ENCODE measurements at places on chromosomes 4 and X.

DNA sequence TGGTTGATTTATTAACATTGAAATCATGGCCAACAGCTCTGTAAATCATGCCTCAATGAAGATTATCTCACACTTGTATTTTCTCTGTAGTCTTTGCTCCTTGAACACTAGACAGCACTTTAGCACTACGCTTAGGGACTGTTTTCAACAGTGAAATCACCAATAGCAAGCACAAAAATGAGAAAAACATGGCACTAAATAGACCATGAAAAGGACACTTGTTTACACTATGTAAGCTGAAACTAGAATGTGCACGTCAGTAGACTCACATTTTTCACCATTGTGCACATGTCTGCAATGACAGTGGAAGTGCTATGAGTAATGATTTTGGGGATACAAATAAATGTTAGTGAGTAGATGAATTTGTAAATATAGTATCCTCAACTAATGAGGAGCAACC is 3.1 kb downstream of the BMP2K start:
- DNase-seq, result no peak

DNA sequence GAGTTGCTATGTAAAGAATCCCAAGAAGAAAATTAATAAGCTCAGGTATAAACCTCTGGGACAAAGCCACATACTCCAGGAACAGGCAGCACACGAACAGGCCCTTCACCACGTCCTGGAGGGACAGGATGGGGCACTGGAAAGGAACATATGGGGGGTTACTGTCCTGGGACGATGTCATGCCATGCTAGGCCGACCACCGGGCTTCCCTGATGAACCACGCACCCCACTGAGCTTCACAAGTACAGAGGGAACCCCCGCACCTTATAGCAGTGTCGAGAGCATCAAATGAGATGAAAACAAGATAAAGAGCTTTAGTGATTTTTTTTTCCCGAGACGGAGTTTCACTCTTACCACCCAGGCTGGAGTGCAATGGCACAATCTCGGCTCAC is 19.1 kb downstream of the NOP14 start:
- DNase-seq, result no peak

GRCh38 chr4:133324491-133324890 is 175.4 kb downstream of the PCDH10 start:
- DNase-seq, result no peak

- DNase-seq, result no peak
These were observed 57.1 kb downstream of the ENPEP start for GRCh38 chr4:110532901-110533589.

GRCh38 chrX:48648336-48648751 is 35.3 kb upstream of the WAS start:
- no peak for DNase-seq

DNA sequence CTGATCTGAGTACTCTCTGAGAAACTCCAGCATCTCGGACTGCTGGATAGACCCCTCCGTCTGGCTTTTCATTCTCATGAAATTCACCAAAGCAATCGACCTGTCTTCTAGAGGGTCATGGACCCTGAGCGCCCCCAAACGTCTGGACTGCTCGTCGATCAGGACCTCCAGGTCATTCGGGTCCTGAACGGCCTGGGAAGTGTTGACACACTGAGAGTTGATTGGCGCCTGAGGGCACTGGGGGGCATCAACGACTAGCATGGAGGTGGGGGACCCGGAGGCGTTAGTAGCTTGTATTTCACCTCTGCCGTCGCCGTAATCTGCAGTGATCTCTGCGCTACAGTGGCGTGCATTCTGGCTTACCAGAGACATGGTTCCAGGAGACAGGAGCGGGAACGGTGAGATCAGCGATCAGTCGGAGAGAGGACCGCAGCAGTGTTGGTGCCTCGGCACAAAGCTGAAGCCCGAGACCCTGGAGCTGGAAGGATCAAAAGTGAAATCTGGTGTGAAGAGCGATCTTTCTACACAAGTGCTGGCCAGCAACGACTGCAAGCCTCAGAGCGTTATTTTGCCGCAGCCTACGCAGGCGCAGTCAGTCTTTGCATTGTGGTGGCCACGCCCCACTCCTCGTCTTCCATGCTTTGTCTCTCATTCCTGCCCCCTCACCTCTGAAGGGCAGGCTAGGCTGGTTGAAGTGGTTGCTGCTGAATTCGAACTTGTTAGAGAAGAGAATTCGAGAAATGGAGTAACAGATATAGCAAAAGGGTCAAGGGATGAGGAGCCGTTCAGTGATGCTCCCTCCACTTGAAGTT is at the start of gene MAGEE2:
Gene MAGEE2 (minus strand): TSS at position 575 of the 812 bp plus-strand sequence. CDS start 203 bp downstream, at position 372.
- DNase-seq, result no peak

DNA sequence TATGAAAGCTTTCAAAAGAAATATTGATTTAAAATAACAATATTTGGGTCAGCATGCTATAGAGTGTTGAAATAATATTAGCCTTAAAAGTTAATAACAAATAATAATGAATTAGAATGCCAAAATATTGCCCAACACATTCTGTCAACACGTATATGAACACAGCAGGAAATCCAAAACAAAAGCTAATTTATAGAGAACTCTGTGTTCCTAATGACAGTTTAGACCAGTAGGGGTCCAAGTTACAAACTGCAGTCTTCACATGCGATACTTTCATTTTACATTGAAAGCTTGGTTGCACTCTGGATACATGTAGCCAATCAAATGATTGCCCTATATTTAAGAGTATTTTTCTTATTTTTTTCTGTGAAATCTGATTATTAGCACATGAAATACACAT is 274.4 kb downstream of the DCTD start:
- no peak for DNase-seq

GRCh38 chr4:74267998-74268606 is 40.2 kb upstream of the EPGN start:
- no peak for DNase-seq

GRCh38 chr4:147955827-147956558 is 224.1 kb downstream of the ARHGAP10 start:
- DNase-seq, result no peak

GRCh38 chr4:78545275-78546246 is 6.0 kb upstream of the ANXA3 start:
- no peak for DNase-seq

DNA sequence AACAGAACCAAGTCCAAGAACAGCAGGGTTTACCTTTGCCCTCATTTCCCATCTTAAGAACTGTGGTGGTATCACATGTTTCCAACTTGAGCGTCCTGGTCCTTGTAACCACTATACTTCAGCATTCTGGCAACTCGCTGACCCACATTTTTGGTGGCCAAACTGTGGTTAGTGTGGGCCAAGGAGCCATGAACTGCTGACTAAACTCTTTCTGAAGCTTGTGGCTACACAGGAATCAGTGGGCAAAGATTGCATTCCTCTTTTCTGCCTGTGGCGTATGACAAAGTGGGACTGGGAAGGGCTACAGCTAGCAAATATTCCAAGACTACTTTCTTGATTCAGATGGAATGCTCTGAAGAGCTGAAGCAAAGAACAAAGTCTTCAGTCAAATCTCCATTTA is 106.3 kb upstream of the MID1 start:
- DNase-seq, result no peak

DNA sequence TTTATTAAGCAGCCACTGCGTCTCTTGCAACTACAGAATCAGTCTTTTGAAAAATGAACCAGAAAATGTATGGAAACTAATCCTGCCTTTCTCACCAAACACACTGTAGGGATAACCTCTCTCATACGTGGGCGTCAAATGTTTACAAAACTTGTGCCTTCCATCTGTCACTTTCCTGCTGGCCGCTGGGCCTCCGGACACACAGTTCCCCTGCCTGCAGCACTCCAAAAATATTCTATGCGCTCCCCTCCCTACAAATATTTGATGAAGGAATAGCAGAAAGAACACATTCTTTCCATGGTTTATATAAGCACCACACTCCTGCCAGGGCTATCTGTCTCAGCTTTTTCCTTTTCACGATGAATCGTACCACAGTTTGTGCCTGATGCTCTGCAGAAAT is 14.9 kb upstream of the CYTL1 start:
- DNase-seq, result no peak

GRCh38 chrX:153764786-153765137 is 713 bp downstream of the PLXNB3 start:
- no peak for DNase-seq

- no peak for DNase-seq
These were observed 181.7 kb downstream of the GBA3 start for GRCh38 chr4:22874334-22874912.

- no peak for DNase-seq
These were observed 372.6 kb upstream of the TECRL start for GRCh38 chr4:64781737-64782326.

- no peak for DNase-seq
These were observed 86.9 kb upstream of the PHOX2B start for GRCh38 chr4:41835321-41835995.

DNA sequence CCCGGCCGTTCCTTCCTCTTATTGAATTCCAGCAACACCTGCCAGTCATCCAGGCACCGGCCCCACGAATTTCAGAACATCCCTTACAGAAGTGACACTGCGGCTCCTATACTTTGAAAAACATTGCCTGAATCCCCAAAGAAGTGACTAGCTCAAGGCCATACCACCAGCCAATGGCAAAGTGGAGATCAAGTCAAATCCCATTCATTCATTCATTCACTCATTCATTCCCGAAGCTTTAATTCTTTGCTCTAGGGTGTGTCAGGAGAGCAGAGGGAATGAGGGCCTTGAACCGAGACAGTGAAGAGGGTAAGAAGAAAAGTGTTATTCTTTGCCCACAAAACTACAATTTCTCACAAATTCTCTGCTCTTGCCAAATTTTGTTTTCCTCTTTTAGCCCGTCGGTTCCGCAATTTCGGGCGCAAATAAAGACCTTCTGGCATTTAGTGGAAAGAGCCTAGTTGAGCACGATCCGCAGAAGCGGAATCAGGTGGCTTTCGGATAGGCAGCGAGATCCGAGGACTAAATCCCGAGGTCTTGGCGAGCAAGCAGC is 824 bp upstream of the HMGB3 start:
- DNase-seq, result no peak

DNA sequence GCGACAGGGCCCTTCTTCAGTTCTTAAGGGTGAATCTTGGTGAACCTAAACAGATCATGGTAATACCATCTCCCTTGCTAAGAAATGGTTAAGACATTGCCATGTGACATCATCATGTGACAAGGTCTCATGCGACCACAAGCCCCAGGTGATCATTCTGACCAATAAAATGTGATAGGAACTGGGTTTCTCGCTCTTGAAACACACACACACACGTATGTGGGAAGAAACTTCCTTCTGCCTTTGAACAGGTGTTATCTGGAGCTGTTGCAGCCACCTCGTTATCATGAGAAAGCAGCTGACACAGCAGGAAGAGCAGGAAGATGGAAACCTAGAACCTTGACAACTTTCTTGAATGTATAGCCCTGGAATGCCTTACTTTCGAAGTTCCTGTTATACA is 10.2 kb downstream of the SOD3 start:
- DNase-seq, result no peak

DNA sequence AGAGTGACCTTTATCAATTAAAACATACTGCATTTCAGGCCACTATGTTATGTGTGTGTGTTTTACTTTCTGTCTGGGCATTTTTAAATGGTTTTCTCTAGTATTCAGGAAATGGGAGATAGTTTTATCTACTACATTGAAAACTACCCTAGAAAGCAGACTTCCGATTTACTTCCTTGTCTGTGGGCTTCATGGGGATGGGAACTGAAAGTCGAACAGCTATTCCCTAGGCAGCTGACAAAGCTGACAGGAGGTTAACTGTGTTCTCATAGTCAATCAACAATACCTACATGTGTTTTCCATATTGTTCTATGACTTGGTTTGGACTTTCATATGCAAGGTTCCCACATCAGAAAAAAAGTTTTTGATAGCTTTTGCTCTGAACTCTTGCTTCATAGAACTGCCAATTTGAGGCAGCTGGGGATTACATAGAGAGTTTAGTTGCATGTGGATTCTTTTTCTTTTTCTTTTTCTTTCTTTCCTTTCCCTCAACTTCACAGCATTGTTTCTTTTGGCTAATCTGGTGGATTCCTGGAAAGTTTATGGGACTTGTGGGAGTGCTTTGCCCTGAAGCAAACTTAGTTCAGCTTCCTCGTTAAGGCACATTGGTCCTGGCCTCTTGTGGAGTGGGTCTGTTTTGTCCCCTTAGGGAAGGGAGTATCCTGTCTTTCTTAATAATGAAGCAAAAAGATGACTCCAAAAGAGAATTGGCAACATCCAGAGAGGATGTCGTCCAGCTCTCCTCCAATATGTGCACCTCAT is 327.1 kb upstream of the GIMD1 start:
- no peak for DNase-seq

DNA sequence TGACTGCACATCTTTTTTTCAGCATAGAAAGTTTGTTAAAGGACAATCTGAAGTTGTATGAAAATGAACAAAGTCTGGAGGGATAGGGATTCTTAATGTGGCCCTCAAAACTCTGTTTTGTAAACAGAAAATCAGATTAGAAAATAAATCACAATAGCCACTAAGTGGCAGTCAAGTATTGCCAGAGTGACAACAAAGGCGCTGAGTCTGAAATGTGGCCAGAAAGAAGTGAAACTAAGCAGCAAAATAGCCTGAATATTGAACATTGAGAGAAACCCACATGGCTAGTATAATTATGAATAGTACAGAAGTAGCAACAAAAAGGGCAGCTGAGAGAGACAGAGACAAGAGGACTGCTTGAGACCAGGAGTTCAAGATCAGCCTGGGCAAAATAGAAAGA is 81.1 kb upstream of the CT45A1 start:
- no peak for DNase-seq

DNA sequence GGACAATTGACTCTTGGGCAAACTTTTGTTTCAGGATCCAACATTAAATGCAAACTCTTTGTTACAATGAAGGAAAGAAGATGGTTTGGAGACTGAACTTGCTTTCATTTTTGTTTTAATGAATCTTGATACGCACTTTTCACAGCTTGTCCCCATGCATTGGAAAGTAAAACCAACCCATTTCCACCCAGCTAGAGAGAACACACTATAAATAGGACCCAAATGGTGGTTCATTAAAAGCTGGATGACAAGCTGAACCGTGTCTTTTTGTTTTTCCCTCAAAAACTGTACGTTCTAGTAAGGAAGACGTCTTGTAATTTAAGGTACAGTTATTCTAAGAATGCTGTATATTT is 95.3 kb upstream of the EGFL6 start:
- no peak for DNase-seq

- no peak for DNase-seq
These were observed 5.8 kb downstream of the TIGD2 start for GRCh38 chr4:89117115-89117514.

- DNase-seq, result no peak
These were observed 31.5 kb downstream of the TMEM271 start for GRCh38 chr4:544386-545105.

GRCh38 chrX:7198499-7198898 is 50.5 kb upstream of the PUDP start:
- DNase-seq, result no peak

GRCh38 chr4:124973716-124974115 is 261.2 kb upstream of the ANKRD50 start:
- no peak for DNase-seq

All from stimulated activated CD8-positive, alpha-beta memory T cell treated with anti-CD3 and anti-CD28 coated beads, Interleukin-15, amount 100 ng/mL, for 24 hours (primary cell).